ENCODE measurements at places on chromosomes 5 and 9.

GRCh38 chr5:113059232-113060040 is 82.8 kb downstream of the DCP2 start:
- DNase-seq = peak; percentile 62

DNA sequence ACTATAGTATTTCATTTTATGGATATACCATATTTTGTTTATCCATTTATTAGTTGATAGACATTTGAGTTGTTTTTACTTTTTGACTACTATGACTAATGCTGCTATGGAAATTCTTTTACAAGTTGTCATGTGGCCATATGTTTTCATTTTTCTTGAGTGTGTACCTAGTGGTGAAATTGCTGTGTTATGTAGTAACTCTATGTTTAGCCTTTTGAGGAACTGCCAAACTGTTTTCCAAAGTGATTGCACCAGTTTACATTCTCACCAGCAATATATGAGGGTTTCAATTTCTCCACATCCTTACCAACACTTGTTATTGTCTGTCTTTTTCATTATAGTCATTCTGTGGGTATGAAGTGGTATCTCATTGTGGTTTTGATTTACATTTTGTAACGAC is 75.4 kb downstream of the GRIA1 start:
- no peak for DNase-seq

GRCh38 chr5:136501133-136501532 is 135.8 kb upstream of the TRPC7 start:
- no peak for DNase-seq

- DNase-seq = no peak
Measured at GRCh38 chr9:28887188-28887884, 1314.1 kb upstream of the C9orf72 start.

GRCh38 chr5:118832974-118833373 is 155.4 kb downstream of the DTWD2 start:
- DNase-seq = no peak

Measured in amygdala (tissue), 56 donors.